Stimulated activated CD4-positive, alpha-beta T cell treated with anti-CD3 and anti-CD28 coated beads, Interleukin-4, amount 100 ng/mL, for 24 hours (primary cell): ENCODE measurements at places on chromosomes 2 and 18.

DNA sequence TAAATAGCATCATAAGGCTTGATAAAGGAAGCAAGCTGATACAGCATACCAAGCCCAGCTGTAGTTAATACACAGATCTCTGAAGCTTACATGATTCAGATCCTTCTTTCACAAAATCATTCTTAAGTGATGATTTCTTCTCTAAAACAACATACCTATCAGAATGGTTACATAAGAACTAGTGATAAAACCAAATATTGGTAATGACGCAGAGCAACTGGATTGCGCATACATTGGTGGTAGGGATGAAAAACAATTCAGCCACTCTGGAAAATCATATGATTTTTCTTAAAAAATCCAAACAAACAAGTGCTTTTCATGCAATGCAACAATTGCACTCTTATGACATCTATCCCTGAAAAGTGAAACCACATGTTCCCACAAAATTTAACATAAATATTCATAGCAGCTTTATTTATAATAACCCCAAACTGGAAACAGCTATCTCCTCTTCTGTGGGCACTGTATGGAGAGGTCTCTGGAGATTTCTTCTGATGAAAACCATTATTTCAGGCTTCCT is 153.6 kb upstream of the DSEL start:
- DNase-seq, result no peak

- no peak for DNase-seq
Measured at GRCh38 chr2:165462443-165462842, 7.1 kb upstream of the CSRNP3 start.

DNA sequence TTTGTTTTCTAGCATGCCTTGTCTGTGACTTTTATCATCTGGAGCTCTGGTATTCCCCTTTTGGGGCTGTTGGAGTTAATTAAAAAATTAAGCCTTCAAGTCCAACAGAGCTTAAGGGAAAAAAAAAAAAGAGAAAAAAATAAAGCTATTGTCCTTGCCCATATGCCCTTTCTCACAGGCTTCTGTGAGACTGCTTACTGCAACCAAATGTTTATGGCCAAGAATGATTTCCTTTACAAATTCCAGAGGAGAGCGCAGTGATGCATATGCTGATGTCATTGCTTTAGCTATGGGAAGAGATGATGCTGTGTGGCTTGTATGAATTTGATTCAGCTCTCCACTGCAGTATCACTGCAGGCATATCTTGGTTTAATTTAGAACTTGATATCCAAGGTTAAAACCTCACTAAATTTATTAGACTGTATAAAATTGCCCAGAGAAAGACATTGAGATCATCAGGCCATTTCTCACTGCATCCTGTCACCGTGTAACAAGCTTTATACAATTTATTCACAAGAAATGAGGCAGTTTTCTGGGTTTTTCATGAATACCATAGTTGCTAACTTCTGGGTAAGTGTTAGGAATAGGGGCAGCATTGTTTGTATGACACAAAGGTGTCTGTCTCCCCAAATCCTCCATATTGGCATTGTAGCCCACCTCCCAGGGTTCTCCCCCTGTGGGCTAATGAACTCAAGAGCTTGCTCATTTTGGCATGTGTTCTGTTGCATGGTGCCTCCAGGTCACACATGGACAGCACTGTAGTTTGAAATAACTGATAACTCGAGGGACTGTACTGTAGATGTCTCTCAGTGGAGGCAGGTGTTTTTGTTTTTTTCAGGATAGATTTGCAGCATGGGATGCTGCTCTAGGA is 85.0 kb downstream of the TANC1 start:
- DNase-seq, result no peak

DNA sequence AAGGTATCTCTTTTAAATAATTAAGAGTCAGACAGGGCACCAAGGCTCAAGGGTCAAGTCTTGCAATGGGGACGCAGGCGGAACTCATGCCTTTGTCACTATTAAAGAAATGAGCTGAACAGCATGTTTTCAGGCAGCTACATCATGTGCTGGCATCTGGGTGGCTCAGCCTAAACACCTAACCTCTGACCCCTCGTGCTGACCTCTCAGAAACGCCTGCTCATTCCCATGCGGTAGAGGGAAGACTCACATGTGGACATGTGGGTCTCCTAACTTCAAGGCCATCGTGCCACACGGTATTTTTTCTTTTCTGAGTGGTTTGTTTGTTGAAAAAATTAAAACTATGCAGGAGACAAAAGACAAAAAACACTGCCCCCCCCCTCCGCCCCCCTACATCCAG is 31.3 kb downstream of the CYP27C1 start:
- no peak for DNase-seq

DNA sequence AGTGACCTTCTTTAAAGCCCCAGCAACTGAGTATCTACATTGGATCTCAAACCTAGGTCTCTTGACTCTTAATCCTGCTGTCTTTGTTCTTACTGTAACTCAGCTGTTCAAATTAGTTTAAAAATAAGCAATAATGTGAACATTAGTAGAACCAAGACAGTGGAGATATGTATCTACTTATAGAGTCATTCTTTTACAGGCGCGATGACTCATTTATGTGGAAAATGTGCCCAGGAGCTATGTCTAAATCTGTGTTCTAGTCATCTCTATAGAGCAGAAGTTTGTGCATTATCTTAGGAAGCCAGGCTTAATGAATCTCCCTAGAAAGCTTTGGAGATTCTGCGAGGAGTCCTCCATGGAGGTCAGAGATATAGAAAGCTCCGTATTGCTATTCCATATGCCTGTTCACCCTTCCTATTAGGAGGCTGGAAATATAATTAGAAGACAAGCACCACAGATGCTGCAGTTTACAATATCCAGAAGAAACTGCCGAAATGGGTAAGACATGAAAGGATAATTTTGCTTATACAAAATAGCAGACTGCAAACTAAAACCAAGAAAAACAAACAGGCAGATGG is 211.6 kb downstream of the TRIB2 start:
- no peak for DNase-seq

DNA sequence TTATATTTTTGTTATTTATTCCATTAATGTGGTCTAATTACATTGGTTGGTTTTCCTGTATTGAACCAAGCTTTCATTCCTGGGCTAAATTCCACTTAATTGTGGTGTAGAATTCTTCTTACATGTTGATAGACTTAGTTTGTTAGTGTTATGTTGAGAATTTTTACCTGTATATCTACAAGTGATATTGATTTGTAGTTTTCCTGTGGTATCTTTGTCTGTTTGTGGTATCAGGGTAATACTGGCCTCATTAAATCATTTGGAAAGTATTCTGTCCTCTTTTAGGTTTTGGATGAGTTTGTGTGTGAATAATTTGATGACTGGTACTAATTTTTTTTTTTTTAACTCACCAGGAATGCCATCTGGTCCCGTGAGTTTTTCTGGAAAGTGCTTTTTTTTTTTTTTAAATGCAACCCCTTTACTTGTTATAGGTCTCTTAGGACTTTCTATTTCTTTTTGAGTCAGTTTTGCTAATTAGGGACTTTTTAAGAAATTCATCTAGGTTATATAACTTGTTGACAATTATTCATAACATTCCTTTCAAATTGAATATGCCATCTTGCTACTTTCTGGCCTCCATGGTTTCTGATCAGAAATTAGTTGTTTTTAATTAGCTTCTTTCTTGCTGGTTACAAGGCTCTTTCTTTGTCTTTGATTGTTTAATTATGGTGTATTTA is 232.8 kb downstream of the CCDC85A start:
- DNase-seq, result no peak

GRCh38 chr2:7974936-7975335 is 706.9 kb upstream of the ID2 start:
- no peak for DNase-seq
